Activated T-helper 1 cell treated with anti-CD3 and anti-CD28 coated beads, Interleukin-2, amount 50 U/mL, for 16 hours (primary cell): ENCODE measurements at places on chromosomes 13 and 19.

DNA sequence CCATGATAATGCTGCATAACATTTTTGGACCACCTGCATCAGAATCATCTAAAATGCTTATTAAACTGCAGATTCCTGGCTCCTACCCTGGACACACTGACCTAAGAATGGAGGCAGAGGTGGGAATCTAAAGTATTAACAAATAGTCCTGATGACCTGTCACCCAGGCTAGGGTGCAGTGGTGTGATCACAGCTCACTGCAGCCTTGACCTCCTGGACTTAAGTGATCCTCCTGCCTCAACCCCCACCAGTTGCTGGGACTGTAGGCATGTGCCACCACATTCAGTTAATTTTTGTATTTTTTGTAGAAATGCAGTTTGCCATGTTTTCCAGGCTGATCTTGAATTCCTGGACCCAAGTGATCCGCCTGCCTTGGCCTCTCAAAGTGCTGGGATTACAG, 43.3 kb downstream of the LMO7 start:
- DNase-seq = no peak

- DNase-seq = no peak
These were observed 181.9 kb downstream of the SHISA2 start for GRCh38 chr13:25869941-25870340.

DNA sequence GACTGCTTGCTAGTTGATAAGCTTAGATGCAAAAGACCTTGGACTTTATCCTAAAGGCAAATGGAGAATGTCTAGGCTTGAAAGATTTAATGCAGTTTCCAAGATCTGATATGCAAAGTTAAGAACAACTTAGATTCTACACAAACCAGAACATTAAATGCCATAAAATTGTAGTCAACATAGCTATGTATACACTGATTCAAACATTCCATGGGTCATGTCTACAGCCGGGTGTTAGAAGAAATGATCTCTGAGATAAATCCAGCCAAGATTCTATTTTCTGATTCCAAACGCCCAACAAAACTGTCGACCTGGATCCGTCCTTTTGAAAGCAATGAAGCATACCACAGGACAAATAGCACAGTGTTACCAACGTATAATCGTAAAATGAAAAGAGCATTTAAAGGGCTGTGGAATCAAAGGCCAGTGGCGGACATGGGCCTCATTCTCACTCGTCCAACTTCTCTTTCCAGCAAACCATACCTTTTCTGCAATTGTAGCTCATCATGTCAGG, 52.7 kb downstream of the KCTD12 start:
- no peak for DNase-seq

- DNase-seq = no peak
These were observed 1.1 kb downstream of the LNX2 start for GRCh38 chr13:27619093-27619727.

GRCh38 chr13:30816736-30817135, 81.4 kb downstream of the ALOX5AP start:
- DNase-seq = no peak

GRCh38 chr19:3162418-3163229, 15.9 kb upstream of the S1PR4 start:
- no peak for DNase-seq

- no peak for DNase-seq
These were observed 41.8 kb upstream of the WASF3 start for GRCh38 chr13:26515721-26516120.

- DNase-seq = no peak
These were observed 242.7 kb downstream of the DCLK1 start for GRCh38 chr13:35888457-35888883.

- DNase-seq = no peak
These were observed 16.3 kb downstream of the LCP1 start for GRCh38 chr13:46165485-46166223.

DNA sequence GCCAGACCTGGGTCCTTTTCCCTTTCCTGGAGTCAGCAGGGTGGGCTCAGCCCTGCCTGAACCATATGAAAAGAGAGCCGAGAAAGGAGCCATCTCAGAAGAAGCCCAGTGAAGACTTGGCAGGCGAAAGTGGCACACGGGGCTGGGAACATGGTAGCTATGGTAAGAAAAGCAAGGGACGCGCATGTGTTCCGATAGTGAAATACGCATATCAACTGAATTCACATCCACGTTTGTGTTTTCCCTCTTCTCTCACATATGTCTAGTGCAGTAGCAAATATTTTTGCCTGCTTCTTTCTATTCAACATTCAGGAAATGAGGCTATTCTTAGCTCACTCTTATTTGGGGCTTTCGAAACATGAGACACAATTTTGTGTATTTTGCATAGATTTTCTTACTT, 54.1 kb upstream of the PEG3 start:
- DNase-seq = no peak

GRCh38 chr19:11105014-11105636, 15.9 kb downstream of the LDLR start:
- DNase-seq = no peak

- DNase-seq = no peak
These were observed 57.5 kb upstream of the SIAH3 start for GRCh38 chr13:45909089-45909488.

- DNase-seq = no peak
These were observed 82.7 kb upstream of the RFC3 start for GRCh38 chr13:33735276-33735675.

GRCh38 chr19:15365264-15365663, 14.3 kb downstream of the AKAP8 start:
- no peak for DNase-seq

- no peak for DNase-seq
These were observed 5.3 kb downstream of the PODNL1 start for GRCh38 chr19:13932911-13933393.

GRCh38 chr13:110390567-110390966, 83.5 kb downstream of the COL4A2 start:
- no peak for DNase-seq

- DNase-seq = no peak
These were observed 593.5 kb downstream of the KCTD12 start for GRCh38 chr13:76292726-76293125.

- no peak for DNase-seq
These were observed 840.1 kb upstream of the SLITRK5 start for GRCh38 chr13:86831084-86831483.

- no peak for DNase-seq
These were observed 10.2 kb downstream of the CCDC97 start for GRCh38 chr19:41320185-41320518.

DNA sequence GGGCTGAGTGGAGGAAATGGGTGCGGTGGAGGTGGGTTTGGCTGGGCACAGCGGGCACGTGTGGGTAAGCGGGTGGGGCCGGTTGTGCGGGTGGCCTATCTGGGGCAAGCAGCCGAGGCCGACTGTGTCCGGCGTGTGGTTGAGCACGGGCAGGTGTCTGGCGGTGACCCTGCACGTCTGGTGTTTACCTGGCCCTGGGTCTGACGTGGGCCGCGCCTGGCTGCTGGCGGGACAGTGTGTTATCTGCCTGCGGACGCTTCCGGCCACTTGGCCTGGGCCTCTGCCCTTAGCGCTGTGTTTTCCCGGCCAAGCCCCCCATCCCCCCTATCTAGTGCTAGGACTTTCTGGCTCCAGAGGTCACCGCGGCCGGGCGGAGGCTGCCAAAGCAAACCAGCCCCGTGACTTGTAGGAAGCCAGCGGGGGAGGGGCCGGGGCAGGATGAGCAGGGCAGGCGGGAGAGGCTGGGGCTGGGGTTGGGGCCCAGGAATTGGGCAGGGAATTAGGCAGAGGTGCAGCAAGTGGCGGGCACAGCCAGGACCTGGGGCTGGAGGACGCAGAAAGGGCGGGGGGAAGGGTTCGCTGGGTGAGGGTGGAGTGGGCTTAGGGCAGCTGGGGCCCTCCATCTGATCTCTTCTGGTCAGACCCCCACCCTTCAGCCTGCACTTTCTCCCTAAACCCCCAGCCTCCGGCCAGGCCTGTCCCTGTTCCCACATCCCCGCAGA, 534 bp upstream of the HPN start:
- DNase-seq = no peak

DNA sequence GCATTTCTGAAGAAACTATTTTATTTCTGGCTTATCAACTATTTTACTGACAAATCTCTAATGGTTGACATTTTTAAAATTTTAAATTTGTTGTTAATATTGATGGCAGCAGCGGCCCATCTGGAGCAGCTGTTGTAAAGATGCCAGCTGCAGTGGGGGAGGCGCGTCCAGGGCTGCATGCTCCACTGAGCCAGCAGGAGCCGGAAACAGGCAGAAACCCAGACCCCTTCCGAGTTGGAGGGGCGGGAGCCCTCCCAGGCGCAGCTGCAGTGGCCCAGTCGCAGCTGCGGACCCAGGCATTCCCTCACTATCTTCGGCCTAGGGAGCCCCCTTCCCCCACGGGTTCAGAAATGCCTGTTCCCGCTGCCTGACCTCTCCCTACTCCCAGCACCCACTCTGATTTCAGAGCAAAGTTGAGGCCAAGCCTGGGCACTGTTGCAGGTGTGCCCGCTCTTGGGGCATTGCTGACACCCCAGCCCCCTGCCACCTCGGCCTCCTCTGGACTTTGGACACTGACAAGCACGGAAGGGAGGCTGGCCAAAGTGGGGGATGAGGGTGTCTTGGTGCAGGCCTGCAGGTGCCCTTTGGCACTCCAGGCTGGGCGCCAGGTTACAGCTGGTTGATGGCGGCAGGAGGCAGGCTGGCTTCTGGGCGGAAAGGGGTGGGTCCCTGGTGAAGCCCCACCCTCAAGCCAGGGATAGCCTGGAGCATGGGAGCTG, 69.2 kb downstream of the PIBF1 start:
- no peak for DNase-seq

GRCh38 chr13:47133011-47133445, 236.2 kb upstream of the HTR2A start:
- no peak for DNase-seq
